ENCODE measurements at places on chromosomes 4 and X.

DNA sequence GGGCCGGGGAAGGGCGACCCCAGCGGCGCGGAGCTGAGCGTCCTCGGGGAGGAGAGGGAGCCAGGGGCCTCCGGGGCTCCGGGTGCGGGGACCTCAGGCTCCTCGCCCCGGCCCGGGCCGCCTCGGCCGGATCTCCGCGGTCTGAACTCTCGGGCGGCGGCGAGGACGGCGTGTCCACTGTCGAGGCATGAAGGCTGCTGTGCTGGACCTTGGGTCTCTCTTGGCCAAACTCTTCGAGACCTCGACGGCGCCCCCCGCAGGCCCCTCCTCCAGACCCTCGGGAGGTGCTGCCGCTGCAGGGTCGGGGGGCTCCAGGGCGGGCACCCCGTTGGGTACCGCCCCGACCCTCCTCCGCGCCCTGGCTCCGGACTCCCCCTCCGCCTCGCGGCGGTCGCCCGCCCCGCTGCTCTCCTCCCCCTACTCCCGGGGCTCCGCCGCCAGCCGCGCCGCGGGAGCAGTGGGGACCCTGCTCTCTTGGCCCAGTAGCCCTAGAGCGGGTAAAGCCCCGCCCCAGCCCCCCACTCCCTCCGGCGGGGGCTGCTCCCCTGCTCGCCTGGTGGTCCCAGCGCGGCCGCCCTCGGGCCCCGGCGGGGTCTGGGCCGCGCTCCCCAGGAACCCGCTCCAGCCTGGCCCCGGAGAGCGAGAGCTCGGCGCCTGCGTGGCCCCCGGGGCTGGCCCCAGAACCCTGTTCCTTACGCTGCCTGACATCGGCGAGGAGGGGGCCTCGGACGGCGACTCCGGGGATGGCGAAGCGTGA, 564 bp downstream of the FAM149A start:
- no peak for DNase-seq

GRCh38 chrX:129641469-129641868, 13.3 kb downstream of the APLN start:
- no peak for DNase-seq

- no peak for DNase-seq
These were observed 362.2 kb downstream of the PDGFC start for GRCh38 chr4:156609421-156609820.

DNA sequence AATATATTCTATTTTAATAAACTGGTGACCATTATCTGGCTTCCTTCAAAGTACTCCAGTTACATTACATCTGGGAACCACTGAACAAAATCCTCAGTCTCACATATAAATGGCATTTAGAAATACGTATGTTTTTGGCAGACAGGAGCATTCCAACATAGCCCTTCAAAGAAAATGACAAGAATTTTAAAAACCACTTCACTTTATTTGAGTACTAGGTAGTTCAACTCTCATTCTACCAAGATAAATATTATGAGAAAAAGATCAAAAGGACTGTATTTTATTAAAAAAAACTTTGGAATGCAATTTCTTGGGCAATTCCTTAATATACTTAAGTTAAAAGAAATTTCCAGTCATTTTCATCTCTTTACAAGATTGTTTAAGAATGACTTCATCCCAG, 17.6 kb downstream of the TNIP3 start:
- DNase-seq = no peak

DNA sequence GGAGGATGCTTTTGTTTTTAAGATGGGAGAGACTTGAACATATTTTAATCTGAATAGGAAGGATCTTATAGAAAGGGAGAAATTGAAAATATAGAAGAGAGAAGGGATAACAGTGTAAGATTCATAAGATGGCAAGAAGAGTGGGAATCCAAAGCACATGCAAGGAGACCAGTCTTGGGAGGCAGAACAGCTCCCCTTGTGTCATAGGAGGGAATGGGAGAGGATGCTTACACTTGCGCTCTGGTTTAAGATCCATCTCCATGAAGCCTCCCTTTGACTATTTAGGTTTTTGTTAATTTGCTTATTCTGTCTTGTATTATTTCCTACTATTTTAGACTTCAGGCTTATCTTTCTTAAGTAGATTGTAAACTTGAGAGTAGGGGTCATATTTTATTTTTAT, 42.7 kb downstream of the KIF4A start:
- DNase-seq = no peak

- DNase-seq = no peak
These were observed 157.7 kb downstream of the SPANXN1 start for GRCh38 chrX:145405012-145405411.

- no peak for DNase-seq
These were observed 211.2 kb upstream of the KIT start for GRCh38 chr4:54446581-54446980.

- DNase-seq = no peak
These were observed 77.3 kb upstream of the NOCT start for GRCh38 chr4:138938366-138938690.

GRCh38 chr4:92362028-92362427, 58.3 kb downstream of the GRID2 start:
- DNase-seq = no peak

GRCh38 chr4:14184265-14184664, 556.7 kb upstream of the BOD1L1 start:
- DNase-seq = no peak

DNA sequence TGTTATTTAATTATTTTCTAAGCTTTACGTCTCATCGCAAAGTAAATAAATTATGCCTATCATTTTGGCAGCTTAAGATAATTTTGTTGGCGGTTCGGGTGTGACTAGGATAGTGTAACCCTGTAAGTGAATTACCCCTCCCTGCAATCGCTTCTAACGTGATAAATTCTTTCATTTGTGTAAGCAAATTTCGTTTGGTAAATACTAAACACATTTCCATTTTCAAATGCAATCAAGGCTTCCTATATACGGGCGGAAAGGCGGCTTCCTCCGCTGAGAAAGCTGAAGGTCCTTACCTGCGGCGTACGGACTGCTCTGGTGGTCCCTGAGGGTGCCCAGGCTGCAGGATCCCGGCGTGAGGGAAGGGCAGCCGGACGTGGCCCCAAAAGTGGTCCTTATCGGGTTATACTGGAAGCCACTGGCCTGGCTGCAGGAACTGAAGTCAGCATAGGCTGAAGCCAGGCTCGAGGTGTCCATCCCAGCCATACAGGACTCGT, 403 bp downstream of the PHOX2B start:
- DNase-seq = no peak

DNA sequence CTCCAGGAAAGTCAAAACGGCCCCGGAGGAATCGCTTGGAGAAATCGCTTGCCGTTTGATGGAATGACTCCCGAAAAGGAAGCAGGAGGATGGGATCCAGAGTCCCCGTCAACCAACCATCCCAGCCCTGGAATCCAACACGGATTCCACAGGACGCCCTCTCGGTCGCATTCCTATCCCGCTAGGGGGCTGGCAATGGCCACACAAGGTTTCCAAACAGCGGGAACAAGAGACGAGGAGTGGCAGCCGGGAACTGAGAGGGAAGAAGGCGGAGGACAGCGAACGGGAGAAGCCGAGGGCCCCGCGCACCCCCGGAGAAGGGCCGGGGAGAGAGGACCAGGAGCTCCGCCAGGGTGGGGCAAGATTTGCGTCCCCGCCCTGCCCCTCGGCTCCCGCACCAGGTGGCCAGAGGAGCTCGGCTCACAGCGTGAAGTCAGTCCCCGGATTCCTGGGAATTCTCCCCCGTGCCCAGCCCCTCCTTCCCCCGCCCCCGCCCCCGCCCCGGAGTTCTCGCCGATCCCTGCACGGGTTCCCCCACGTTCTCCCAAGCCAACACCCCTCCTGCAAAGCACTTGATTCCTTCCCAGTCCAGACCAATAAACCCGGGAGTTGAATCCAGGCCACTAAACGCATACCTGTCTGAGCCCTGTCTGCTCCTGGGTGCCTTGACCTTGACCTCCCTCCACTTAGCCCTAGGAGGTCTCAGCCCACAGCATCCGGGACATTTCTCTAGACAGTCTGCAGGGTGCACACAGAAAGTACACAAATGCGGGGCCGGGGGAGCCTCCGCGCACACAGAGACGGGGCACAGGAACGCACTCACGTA, 1.4 kb downstream of the PDZD4 start:
- no peak for DNase-seq

DNA sequence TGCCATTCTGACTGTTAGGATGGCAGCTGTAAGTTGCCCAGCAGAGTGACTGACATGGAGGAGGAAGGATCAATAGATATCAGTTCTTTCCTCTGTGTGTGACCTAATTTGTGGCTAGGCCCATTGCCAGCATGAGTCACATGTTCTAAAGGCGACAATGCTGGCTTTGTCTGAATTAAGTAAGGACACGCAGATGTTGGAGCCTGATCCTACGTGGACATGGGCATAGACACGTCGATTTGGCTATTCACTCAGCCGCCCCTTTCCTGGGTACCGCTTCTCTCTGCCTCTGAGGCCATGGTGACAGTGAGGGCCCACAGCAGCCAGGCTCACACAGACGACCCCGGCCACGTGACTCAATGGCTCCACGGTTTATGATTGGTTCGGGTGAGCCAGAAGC, 16.3 kb downstream of the PROM1 start:
- no peak for DNase-seq
